ENCODE measurements at places on chromosomes 1 and 21.

DNA sequence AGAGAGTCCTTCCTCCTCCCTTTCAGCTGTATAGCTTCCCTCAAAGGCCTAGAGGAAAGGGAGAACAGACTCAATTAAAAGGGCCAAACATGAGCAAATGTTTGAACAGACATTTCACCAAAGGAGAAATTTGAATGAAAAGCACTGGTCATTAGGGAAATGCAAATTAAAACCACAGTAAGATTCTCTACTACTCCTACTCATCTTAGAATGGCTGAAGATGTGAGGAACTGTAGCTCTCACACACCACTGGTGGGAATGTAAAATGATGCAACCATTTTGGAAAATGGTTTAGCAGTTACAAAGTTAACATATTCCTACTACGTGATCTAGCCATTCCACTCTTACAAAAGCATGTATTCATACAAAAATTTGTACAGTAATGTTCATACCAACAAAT is 253.0 kb upstream of the HOOK1 start:
- no peak for DNase-seq

- DNase-seq = no peak
Measured at GRCh38 chr1:51506537-51506936, 12.5 kb downstream of the EPS15 start.

DNA sequence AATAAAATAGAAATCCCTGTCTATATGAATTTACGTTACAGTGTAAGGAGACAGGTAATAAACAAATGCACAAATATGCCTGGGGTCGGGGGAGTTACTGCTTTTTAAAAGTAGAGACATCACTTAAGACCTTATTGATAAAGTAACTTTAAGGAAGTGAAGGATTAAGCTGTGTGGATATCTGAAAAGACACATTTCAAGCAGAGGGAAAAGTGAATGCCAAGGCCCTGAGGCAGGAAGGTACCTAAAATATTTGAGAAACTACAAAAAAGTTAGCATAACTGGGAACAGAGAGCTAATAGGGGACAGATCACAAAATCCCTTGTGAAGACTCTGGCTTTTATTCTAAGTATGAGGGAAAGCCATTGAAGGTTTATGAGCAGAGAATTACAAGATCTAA is 41.5 kb downstream of the TUT4 start:
- no peak for DNase-seq

DNA sequence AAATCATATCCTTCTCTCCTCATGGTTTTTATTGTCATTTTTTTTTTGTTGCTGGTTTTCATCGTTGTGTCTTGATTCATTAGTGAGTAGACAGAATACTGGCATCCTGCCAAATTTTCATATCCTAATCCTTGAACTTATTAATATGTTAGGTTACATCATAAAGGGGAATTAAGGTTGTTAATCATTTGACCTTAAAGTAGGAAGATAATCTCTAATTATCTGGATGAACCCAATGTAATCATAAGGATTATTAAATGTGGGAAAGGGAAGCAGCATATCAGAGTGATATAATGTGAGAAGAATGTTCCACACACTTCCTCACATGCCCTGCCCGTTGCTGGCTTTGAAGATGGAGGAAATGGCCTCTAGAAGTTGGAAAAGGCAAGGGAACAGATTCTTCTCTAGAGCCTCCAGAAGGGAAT is 299.7 kb downstream of the HMCN1 start:
- DNase-seq = no peak

DNA sequence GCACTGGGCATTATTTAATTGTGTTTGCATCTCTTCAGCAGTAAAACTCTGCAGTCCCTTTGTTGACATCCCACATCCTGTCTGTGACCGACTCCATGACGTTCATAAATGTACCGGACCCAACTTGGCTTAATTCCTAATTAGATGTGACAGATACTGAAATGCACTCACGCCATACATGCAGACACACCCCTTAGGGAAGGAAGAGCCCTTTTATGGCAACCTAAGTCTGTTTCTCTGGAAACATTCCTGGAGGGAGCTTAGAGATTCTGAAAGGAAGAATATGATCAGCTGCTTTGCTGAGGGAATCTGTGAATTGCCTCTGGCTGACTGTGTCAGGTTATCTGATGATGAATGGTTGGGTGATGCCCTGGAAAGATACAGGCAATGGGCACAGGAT is 33.4 kb downstream of the ADAMTS5 start:
- DNase-seq = no peak

DNA sequence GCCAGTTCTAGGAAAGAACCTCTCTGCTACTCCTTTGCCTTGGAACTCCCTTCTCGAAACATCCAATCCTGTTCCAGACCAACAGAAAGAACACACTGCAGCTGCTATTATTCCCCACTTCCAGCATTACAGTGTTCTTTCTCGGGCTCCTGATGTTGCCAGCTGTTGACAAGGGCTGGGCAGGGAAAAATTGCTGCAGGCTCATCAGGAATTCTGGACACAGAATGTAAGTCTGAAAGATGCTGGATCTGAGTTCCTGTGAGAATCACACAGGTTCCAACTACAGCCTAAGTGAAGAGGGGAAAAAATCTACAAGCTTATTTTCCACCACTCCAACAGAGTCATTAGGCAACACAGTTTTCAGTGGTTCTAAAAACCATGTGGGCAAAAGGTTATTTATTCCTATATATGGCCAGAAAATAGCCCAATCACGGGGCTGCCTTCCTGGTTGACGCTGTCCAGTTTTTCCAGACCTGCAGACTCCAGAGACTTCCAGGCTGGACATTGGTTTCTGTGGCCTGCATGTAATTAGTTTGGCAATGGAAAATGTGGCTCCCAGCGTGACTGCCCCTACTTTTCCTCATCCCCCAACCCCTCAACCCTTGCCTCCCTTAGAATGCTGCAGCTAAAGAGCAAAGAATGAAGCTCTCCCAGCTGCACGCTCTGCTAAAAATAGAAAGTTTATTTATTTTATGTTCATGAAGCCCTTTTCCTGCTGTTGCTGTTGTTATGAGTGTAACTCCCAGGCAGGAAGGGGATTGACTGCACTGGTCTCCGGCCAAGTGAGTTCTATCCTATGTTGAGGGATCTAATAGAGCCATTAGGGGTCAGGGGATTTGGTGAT is 8.3 kb upstream of the KIAA0040 start:
- DNase-seq = no peak

DNA sequence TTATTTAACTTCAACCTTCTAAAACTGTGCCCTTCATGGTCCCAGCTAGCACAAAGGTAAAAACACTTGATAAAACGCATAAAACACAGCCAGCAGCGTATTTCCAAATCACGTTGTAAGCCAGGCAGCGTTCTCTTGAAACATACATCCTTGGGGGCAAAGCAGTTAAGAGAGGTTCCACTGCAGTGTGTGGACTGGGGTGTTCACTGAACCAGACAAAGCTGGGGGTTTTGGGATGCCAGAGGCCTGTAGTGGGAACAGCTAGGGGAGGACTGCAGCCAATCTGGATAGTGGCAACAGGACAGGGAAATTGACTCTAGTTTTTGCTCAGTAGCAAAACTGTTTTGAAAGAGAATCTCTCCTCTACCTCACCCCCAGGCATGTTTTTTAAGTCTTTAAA is 21.5 kb upstream of the ATP5PO start:
- no peak for DNase-seq

DNA sequence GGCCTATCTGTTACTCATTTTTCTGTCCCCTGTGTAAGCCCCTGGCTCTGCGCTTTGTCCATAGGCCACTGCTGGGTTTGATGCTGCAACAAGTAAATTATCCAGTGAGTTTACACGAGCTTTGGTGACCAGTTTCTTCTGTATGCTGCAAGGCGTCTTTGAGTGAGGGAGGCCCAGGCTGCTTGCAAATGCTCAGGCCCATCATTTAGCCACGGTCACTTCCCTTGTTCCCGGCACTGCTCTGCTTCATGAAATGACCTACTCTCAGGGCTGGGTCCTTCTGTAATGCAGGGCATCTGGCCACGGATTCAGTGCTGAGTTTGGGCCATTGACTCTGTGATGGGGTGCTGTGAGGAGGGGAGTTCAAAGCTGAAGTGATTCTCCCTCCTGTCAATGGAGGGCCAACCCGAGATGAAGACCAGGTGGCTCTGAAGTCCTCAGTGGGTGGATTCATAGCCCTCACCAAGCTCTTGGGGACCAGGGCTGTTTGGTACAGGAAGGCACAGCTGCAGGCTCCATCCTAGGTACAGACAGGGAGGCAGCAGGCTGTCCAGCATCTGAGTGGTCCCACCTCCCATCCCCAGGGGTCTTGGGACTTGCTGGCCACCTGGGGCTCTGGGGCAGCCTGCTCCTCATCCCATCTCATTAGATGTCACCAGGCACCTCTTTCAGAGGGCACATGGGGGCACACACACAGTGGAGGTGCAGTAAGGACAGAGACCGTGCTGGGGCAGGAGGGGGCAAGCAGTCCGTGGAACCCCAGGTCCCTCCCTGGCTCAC is 21.7 kb downstream of the LHX4 start:
- DNase-seq = no peak

- no peak for DNase-seq
Measured at GRCh38 chr21:36288651-36289243, 31.2 kb upstream of the MORC3 start.

DNA sequence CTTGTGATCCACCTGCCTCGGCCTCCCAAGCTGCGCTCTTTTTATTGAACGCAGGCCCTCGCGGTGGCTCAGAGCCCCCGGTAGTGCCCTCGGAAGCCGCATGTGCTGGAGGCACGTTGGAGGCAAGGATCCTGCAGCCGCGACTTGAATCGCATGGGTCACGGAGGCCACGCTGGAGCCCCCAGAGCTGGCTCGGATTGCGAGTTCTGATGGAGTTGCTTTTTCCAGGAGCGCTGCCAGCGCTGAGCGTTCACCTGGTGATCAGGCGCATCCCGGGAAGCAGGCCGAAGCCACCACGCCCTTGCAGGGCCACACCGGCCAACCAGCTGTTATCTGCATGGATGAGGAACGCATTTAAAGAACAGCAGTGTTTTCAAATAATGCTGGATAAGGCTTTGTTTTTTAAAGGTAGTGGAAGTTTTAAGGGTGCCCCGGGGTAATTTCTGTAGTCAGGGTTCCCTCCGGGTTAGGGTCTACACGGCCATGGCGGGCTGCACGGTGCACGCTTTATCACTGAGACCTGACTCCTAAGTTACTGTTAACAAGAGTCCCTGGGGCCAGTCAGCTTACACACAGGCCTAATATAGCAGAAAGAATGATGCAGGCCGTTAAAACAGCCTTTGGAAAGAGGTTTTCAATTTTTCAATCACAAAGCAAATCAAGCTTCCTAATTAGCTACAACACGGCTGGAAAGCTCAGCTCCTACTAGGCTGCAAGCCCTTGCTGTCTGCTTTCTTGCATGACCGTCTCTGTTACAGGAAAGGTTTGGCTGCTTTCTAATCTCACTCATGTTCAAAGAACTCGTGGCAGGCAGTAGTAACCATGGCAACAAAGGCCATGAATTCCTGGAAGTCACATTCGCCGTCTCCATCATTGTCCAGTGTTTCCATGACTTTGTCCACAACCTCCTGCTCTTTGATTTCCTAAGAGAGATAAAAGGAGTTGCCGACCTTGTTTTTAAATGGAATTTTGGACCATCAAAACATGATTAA is 6.0 kb downstream of the S100B start:
- no peak for DNase-seq

DNA sequence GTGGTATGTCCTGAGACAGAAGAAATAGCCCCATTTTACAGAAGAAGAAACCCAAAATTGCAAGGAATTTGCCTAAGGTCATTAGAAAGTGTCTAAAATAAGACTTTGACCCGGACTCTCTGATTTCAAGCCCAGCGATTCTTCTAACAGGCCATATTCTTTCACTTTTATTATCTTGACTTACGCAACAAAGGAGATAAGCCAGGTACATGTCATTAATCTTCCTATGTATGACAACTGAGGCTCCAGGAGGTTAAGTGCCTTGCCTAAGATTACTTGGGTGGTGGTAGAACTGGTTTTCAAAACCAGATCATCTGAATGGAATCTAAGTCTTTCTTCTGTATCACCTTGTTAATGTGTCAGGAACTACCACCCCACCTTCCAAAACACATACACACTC is 124.3 kb downstream of the PBX1 start:
- DNase-seq = no peak

DNA sequence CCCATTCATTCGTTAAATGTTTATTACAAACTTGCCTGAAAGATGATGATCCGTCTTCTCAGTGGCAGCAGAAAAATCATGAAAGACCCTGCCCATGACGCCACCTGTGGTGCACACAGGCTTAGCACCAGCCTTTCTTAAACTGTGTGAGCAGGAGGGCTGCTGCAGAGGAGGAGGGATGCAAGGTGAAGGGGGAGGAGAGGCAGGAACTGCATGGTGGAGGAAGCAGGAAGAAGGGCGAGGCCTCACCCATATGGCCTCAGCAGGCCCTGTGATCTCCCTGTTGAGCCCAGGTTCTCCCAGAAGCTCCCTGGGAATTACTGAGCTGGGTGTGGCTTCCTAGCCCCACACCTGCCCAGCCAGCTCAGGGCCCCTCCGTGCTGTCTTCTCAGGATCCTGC is 25.0 kb upstream of the RD3 start:
- no peak for DNase-seq

DNA sequence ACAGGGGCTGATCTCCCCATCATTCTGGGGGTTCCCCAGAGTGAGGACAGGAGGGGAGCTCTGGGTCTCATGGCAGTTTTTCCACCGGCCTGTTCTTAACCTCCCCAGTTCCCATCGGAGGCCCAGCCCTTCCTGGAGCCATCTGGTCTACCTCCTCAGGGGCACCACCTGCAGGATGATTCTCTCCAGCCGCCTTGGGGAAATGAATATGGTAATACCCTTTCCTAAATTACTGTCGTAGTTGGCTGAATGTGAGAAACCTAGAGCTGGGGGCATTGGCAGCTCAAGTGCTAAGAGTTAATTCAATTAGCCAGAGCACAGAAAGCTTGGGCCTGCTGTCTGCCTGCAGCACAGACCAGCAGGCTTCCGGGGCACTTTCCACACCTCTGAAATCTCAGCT is 64.9 kb downstream of the TAS1R2 start:
- DNase-seq = no peak

GRCh38 chr1:56355422-56355821 is 223.9 kb downstream of the PLPP3 start:
- DNase-seq = no peak

GRCh38 chr1:117032681-117033539 is 27.2 kb upstream of the TTF2 start:
- DNase-seq = no peak

GRCh38 chr1:14949270-14949835 is 204.2 kb upstream of the TMEM51 start:
- no peak for DNase-seq

GRCh38 chr1:60173006-60173405 is 99.4 kb upstream of the C1orf87 start:
- DNase-seq = no peak

DNA sequence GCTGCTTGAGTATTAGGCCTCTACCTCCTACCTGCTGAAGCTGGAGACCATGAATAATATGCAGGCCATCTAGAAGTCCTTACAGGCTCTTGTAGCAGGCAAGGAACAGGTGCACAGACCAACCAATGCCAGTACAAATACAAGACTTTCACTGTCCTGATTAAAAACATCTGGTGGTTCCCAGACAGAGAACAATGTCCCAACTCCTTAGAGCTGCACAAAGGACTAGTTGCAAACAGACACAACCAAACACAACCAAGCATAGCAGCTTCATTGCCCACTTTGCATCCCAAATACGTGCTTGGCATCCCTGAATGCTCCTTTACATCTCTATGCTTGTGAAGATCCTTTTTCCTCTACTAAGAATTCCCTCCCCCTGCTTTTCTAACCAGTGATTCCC is 98.1 kb upstream of the CXADR start:
- no peak for DNase-seq

- no peak for DNase-seq
Measured at GRCh38 chr1:6488602-6489382, 2.7 kb downstream of the PLEKHG5 start.

All from activated CD4-positive, alpha-beta T cell treated with anti-CD3 and anti-CD28 coated beads for 4 hours (primary cell).